Right renal cortex interstitium (tissue), 3 donors: ENCODE measurements at places on chromosomes 7 and 10.

DNA sequence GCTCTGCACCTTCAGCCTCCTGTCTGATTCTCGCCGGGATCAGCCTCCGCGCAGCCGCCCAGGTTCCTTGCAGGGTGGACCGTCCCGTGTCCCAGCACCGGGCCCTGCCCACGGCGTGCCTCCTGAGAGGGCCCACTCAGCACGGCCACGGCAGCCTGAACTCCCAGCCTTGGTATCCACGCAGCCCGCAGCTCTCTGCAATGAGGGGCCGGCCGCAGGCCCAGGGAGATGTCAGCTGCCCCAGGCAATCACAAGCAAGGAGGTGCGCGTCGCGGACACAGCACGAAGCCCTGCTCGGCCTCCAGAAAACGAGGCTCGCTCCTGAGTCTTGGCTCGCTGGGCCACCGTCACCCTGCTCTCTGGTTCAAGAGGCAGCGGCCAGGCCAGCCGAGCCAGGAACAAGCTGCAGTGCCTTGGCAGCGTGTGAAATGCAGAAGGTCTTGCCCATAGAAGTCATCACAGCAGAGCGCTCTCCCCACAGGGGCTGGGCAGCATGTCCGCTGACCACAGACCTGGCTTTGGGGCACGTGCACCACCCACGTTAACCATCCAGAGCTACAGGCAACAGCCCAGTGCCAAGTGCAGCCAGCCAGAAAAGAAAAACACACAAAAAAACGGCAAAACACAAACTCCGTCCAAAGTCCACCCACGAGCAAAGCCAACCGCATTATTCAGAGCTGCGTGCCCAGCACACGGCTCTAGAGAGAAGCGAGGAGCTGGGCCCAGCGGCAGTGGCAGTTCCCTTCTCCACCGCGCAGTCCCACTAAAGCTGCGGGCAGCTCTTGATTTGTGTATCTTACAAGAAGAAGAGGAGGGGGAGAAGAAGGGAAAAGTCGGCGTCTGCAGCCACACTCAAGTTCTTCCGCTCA, 13.9 kb downstream of the GPER1 start:
- DNase-seq = no peak

GRCh38 chr7:55147101-55147500, 128.3 kb downstream of the EGFR start:
- DNase-seq = no peak

DNA sequence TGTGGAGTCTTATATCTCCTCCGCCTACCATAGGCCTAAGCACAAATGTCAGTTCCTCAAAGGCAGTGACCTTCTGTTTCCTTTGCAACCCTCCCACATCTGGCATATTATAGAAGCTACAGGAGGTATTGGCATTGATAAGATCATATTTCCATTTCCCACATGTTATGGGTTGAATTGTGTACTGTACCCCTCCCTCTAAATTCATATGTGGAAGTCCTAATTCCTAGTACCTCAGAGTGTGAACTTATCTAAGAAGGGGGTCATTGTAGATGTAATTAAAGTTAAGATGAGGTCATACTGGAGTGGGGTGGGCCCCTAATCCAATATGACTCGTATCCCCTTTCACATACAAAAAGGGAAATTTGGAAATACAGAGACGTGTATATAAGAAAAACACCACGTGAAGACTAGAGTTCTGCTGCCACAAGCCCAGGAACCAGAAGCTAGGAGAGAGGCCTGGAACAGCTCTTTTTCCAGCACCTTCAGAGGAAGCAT, 6.1 kb upstream of the LAMB4 start:
- no peak for DNase-seq

DNA sequence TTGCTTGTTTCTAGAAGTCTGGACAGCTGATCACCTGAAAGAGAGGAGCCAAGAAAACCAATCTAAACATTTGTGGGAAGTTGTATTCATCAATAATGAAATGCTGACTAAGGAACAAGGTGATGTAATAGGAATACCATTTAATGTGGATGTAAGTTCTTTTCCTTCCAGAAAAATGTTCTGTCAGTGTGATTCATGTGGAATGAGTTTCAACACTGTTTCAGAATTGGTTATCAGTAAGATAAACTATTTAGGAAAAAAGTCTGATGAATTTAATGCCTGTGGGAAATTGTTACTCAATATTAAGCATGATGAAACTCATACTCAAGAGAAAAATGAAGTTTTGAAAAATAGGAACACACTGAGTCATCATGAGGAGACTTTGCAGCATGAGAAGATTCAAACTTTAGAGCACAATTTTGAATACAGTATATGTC, 39.8 kb upstream of the ZNF37A start:
- DNase-seq = no peak

DNA sequence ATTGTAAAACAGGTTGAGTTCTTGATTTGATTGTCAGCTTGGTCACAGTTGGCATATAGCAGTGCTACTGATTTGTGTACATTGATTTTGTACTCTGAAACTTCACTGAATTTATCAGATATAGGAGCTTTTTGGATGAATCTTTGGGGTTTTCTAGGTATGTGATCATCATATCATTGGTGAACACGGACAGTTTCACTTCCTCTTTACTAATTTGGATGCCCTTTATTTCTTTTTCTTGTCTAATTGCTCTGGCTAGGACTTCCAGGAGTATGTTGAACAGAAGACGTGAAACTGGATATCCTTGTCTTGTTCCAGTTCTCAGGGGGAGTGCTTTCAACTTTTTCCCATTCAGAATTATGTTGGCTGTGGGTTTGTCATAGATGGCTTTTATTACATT, 86.9 kb downstream of the EXOC4 start:
- DNase-seq = no peak

DNA sequence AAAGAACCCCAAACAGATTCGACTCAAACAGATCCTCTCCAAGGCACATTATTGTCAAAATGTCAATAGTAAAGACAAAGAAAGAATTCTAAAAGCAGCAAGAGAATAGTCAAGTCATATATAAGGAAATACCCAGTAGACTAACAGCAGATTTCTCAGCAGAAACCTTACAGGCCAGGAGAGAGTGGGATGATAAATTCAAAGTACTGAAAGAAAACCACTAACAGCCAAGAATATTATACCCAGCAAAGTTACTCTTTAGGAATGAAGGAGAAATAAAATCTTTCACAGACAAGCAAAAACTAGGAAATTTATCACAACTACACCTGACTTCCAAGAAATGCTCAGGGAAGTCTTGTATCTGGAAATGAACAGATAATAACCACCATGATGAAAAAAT, 38.2 kb downstream of the ANXA8 start:
- no peak for DNase-seq

DNA sequence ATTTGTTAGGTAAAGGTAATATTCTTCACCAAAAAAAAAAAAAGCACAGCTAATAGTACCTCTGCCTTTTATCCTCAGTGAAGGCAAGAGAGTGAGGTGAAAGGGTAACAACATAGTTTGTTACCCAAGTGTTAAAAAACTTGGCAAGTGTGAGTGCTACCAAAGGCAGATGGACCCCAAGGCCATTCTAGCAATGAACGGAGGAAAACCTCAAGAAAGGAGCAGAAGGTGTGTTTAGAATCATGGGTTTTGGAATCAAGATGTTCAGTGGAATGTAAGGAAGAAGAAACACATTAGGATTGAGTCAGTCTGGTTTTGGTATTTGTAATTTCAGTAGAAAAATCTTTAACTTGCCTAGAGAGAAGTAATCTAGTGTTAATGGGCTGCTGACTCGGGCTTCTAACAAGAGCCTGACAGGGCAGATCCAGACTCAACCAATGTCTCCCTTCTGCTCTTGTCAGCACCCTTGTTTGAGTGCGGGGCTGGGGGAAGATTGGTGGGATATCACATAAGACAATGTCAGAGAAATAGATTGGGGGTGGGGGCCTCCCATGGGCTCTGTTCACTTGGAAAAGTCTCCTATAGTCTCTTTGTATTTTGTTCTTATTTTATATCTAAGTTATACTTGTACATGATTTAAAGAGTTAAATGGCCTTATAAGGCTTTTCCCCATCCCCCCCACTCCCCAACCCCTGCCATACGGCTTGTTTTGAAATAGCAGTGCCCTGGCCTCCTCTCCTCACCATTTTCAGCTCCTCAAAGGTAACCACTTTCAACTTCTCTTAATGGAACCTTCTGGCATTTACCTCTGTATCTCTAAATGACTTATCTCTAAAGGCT, 44.4 kb downstream of the SCD start:
- DNase-seq = no peak

GRCh38 chr7:11754123-11754522, 77.9 kb downstream of the THSD7A start:
- no peak for DNase-seq

GRCh38 chr7:47433564-47433895, 148.4 kb downstream of the TNS3 start:
- DNase-seq = no peak

DNA sequence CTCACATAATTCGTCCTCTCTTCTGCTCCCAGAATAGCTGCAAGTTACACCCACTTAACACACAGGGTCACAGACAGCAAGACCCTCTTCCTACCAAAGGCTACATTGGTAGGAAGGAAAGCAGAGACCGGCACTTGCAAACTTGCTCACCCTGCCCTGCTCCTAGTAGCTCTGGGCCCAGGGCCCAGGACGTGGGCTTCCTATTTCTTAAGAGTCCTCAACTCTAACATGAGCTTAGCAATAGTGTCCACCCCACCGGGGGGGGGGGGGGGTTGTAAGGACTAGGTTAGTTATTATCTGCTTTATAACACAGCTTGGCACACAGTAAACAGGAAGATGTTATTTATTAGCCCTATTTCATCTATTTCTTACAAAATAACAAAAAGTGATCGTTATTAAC, 106.6 kb downstream of the GRB10 start:
- DNase-seq = no peak

DNA sequence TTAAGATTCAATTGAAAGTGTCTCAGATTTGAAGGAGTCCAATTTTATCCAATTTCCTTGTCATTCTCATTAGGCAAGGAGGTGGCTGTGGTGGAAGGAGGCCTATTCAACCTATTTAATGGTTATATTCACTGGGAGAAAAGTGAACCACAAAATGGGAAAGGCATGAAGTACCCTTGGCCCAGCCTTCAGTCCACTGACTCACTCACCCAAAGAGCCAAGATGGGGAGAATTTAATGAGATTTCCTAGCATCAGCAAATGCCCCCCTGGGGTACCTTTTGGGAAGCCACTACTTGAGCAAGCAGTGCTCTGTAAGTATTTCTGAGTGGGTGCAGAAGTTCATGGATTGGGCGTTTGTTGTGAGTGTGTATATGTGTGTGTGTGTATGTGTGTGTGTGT, 144.1 kb downstream of the NRP1 start:
- DNase-seq = no peak

- DNase-seq = no peak
Measured at GRCh38 chr10:50325449-50326171, 74.3 kb upstream of the ASAH2 start.

GRCh38 chr10:7193369-7193768, 217.5 kb downstream of the SFMBT2 start:
- DNase-seq = no peak

DNA sequence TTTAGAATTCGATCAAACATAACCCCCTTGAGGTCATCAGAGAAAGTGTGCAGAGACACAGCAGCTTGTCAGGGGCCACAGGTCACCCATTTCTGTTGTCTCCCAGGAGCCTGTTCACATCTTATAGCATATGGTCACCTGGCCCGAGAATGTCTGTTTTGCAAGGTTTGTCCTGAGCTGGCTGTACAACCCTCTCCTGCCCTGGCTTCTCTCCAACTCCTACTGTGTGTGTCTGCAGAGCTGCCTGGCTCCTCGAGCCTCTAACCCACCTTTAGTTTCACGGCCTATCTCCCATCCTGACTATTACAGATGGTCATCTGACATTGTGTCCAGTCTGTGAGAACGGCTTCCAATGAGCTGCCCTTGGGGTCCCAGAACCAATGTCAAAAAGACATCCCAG, 683.4 kb downstream of the SDK1 start:
- DNase-seq = no peak

- no peak for DNase-seq
Measured at GRCh38 chr10:113651021-113651420, 12.8 kb downstream of the NRAP start.

DNA sequence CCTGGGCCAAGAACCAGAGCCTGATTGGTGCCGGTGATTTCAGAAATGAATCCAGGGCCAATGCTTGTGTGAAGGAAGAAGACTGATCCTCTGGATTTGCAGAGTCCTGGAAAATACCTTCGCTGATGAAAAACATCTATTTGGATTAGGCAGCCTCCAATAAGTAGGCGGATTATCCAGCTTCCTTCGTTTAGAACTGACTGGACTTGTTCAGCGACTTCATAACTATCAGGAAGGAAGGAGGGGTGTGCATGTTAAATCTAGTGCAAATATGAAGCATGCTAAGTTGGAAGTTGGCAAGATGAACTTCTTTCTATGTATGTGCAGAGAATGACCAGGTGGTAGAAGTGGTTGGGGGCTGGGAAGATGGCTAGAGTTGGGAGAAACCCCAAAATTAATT, 41.0 kb downstream of the NKX2-3 start:
- DNase-seq = no peak

DNA sequence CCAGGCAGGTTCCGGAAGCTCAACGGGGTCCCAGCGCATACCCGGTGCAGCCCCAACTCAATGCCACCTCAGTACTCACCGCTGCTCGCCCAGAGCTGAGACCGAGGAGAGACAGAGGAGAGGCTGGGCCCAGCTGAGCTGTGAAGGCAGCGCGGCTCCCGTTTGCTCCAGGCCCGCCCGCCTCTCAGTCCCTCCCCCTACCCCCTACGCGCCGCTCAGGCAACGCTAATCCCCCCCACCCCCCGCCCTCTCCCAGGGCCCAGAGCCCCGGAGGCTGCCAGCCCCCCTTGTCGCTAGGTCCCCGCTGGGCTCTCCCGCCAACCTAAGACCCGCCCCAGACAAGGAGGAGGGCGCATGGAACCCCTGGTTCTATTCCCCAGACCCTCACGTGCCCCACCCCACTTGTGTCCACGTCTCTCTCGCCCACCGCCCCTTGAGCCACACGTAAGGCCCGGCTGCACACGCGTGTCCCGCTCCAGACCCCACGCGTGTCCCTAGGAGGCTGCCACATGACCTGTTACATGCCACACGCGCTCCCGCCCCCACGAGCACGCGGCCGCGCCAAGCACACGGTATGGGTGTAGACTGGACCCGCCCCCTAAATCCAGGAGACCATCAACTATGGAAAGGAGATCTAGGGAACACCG, at the start of gene PSD:
PSD (minus strand) TSS at position 164 of the 647 bp plus-strand sequence. CDS start 1,747 bp downstream, outside the sequence.
- no peak for DNase-seq

GRCh38 chr10:48924988-48925387, 14.7 kb downstream of the LRRC18 start:
- DNase-seq = no peak

GRCh38 chr7:17976952-17977351, 36.7 kb upstream of the SNX13 start:
- DNase-seq = no peak

DNA sequence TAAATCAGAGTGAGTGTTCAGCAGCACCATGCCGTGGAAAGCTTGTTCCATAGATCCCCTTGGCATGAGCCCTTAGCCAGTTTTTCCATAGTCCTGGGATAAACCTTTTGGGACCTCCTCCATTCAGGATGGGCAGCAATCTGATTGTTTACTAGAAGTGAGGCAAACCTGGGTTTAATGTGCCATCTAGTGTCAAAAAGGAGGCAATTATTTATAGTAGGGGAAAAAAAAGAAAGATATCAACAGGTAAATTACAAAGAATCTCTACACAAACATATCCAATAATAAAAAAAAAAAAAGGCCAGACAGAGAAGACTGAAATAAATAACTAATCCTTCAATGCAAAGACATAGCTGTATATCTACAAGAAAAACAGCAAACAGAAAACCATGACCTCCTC, 229.0 kb upstream of the STK17A start:
- DNase-seq = no peak
